ENCODE measurements at places on chromosomes 6 and 20.

DNA sequence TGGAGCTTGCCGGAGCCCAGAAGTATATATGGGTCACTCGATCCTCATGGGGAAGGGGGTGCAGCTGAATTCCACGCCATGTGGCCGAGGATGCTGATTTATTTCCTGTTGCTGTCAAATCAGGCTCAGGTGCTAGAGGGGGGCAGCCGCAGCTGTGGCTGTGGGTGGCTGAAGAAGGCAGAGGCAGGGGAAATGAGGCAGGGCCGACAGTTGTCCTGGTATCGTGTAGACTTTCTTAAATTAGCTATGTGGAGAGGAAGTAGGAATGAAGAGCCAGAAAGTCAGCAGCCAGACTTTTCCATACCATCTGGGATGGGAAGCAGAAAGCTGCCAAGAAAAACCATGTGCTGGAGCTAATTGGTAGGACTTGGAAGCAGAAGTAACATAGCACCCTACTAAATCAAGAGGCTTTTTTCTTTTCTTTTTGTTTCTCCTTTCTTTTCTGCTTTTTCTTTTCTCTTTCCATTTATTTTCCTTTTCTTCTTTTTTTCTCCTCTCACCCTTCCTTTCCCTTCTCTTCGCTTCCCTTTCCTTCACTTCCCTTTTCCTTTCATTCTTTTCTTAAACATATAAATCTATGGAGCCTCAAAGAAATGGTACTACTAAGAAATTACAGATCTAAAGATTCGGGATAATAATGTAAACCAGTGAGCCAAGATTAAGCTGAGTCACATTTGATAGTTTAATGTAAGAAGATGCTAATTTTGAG is 90.6 kb upstream of the CD83 start:
- no peak for DNase-seq

GRCh38 chr6:9461188-9461587 is 953.7 kb downstream of the TFAP2A start:
- DNase-seq: no peak

DNA sequence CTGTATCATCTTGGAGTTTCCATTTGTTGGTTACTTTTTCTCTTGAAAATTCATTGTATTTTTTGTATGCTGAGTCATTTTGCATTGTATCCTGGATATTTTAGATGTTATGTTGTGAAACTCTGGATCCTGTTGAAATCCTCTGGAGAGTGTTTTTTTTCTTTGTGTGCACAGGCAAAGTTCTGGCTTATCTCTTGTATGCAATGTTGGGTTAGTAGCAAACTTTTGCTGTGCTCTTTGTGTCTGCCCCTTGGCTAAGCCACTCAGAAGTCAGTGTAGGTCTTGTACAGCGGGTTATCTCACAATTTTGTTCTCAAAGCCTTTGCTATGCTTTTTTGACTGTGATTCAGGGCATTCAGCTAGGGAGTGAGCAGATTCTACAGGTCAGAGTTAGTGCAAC is 29.1 kb upstream of the LMBRD1 start:
- DNase-seq: no peak

DNA sequence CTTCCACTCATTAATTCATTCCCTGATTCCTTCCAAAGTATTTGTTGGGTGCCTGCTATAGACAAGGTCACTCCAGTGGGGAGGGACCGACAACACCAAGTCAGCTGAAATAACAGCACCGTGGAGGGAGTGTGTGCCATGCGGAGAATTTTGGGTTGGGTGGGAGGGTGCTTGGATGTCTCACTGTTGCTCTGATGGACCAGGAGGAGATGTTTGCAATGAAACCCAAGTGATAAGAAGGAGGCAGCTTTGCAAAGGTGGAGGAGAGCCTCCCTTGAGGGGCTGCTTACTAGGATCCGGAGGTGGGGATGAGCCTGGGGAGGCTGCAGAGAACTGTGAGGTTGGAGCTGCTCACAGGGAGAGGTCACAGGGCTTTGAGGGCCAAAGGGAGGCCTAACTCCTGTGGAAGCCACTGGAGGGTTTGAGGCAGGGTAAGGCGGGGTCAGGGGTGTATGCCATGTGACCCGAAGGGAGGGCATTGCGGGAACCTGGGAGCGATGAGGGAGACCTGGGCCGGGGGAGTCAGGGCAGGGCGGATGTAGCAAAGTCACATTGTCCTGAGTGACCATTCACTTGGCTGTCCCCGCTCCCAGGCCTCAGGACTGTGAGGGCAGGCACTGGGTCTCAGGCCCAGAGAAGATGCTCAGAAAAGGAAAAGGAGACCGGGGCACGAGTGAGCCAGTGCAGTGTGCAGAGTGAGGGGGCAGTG is 124.5 kb downstream of the PHACTR3 start:
- DNase-seq: no peak

DNA sequence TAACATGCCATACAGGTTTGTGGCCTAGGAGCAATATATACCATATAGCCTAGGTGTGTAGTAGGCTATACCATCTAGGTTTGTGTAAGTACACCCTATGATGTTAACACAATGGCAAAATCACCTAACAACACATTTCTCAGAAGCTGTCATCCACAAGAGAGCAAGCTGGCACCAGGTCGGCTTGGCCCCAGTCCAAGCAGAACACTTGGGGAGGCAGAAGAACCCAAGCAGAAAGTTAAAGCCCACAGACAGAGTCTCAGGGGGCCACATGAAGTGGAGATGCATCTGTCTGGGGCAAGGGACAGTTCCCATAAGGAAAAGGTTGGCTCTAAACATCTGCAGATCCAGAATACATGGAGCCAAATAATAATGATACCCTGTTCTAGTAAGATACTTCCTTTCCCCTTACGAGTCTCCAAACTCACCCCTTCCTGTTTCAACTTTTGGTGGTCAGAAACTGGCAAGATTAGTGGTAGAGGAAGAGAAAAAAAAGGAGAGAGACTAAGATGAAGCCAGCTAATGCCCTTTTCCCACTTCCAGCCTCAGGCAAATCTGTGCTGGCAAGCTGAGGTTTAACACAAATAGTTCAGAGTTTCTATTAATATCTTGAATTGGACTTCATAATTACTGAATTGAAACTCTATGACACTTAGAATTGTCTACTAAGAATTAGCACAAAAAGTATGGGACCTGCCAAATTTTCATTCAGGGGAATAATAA is 29.5 kb downstream of the TCF21 start:
- no peak for DNase-seq

All from NCI-H187 treated with DMSO at 0.1 percent for 48 hours (cell line).